HAP-1 (cell line): ENCODE measurements at places on chromosomes 11 and 22.

DNA sequence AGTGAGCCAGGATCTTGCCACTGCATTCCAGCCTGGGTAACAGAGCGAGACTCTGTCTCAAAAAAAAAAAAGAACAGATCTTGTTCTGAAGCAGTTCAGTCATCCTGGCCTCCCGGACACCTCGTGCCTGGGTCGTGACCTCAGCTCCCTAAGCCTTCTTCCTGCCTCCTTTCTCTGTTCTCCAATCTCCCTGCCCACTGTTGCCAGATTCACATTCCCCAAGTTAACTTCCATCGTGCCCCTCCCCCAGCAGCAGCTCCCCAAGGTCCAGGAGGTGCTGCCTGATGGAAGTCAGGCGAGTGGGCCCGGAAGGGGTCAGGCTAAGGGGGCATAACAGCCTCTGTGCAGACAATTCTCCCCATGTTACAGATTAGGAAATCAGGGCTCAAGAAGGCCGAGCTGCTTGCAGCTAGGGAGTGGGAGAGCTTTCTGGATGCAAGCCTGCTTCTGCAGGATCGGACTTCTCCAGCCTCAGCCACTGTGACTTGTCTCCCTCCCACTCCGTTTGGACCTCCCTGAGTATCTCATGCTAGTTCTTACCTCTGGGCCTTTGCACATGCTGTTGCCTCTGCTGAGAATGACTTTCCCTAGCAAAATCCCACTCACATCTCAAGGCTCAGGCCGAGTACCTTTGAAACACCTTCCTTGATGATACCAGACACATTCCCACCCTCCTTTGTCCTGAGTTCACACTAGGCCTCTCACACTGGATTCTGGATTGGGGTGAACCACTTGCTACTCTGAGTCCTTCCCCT lies 14.3 kb upstream of the TMEM184B start:
- DNase-seq: no peak

DNA sequence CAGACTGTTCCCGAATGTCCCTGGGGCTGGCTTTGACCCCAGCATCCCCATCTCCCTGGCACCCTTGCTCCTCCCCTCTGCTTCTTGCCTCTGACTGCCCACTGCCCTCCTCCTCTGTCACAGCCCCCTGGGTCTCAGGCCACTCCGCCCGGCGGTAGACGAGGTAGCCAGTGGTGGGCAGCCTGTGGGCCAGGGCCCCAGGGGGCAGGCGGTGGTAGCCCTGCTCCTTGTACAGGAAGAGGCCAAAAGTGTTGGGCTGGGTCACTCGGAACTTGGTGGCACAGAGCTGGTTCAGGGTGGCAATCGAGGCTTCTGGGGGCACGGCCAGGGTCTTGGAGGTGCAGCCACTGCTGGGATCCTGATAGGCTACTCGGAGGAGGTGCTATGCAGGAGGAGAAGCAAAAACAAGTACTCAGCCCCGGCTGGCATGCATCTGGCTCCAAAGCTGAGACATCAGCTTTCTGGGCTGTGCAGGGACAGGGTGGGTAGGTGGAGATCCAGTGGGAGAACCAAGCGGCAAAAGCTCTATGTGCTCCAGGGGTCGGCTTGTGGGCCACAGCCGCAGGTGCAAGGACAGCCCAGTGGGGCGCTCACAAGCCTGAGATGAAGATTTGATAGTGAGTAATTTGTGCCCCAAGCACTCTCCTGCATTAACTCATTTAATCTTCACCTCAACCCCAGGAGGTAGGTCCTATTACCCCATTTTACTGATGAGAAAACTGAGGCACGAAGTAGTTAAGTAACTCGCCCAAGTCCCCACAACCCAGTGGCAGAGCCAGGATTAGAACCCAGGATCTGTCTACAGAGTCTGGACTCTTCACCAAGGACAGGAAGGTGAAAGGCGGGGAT lies 3.6 kb downstream of the RIN1 start:
- no peak for DNase-seq

DNA sequence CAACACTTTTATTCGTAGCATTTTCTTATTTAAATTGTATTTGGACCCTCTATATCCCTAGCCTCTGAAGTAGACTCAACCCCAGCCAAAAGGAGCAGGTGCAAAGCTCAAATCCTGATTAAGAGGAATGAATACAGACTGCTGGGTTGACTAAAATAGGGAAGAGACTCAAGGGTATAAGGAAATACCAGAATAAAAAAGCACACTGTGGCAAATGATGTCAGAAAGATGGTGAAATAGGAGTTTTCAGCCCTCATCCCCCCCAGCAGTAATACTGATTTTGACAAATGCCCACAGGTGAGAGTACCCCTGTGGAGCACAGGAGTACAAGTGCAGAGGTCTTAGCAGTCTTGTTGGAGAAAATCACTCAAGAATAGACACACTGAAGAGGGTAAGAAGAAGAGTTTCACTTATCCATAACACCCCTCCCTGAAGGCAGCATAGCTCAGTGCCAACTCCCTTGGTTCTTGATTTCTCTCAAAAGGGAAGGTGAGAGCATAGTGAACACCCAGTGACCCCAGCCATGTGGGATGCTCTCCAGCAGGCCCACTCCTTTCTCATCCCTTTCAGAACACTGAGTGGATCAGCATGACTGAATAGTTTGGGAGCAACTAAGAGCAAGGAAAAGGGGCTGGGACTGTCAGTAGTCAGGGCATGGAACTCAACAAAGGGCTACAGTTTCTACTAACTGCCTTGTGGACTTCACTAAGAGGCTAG lies 71.7 kb downstream of the TBC1D22A start:
- no peak for DNase-seq

- DNase-seq: no peak
Observed at GRCh38 chr11:24082860-24083259, 414.0 kb upstream of the LUZP2 start.

GRCh38 chr22:42068291-42068690 lies 2.3 kb downstream of the NAGA start:
- no peak for DNase-seq

- DNase-seq: no peak
Observed at GRCh38 chr11:75591966-75592365, 29.9 kb downstream of the SERPINH1 start.

DNA sequence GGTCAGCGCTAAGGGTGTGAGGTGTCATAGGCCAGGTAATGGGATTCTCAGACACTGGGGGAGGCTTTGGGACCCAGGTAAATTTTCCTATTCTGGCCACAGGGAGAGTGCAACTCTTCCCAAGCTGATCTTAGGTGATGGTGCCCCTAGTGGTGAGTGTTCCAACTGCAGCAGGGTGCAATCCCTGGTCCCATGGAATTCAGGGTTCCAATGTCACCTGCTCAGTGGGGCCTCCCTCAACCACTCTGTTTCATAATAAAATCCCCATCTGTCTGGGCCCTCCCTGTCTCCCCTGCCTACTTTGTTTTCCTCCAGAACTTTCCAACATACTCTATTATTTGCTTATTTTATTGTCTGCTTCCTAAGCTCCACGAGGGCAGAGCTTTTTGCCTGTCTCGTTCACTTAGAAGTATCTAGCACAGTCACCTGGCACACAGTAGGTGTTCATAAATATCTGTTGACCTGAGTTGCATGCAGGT lies 2.9 kb upstream of the SGSM1 start:
- peak; percentile 85 for DNase-seq
